ENCODE measurements at places on chromosomes 3 and 15.

- DNase-seq: no peak
Measured at GRCh38 chr3:161325059-161325458, 46.3 kb downstream of the SPTSSB start.

DNA sequence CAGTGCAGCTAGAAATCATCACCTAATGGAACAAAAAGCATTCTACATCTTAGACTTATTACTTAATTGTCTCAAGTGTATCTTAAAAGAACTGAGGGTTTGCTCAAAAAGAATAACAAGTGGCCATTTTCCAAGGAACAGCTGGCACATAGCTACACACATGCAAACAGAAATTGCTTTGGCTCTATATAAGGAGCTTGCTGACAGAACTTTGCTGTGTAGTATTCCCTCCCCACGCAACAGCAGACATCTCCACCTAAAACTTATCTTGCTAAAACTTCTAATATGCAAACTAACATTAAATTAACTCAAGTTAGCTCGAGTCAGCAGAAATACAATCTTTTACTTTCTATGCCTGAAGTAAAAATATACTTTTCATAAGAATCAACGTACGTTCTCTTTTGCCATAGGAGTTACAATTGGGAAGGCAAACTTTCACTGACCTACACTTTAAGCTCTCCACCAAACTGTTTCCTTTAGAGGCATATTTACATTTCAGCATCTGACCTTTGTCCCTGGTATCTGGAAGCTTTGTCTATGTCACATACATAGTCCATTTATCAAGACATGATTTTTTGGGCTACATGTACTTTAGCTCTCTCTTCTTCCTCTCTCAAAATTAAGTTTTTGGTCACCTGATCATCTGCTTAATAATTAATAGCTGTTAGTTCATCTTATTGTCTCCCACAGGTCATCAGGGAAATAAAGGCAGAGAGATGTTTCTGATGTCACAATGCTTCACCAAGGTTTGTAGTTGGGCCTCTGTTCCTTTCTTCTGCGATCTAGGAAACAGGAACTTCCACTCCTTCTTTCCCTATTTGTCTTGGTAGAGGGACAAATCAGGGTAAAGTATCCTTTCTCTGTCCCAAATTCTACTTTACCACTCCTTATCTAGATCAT, 163.4 kb upstream of the AGTR1 start:
- no peak for DNase-seq

DNA sequence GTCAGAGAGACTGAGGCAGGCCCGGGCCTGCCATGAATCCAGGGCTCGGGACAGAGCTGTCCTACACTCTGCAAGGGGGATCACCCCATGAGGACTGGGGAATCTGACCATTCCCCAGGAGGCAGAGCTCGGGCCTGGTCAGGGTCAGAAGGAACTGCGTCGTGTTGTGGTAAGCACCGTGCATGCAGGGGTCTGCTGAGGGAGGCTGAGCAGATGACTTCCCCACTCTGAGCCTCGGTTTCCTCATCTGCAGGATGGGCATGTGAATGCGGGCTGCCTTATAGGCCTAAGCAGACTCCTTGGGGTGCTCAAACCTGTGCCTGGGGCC, 61.6 kb upstream of the IQSEC1 start:
- no peak for DNase-seq

- no peak for DNase-seq
Measured at GRCh38 chr15:89820666-89821611, 6.3 kb upstream of the ANPEP start.

GRCh38 chr3:161349529-161350312, 21.6 kb downstream of the SPTSSB start:
- no peak for DNase-seq

DNA sequence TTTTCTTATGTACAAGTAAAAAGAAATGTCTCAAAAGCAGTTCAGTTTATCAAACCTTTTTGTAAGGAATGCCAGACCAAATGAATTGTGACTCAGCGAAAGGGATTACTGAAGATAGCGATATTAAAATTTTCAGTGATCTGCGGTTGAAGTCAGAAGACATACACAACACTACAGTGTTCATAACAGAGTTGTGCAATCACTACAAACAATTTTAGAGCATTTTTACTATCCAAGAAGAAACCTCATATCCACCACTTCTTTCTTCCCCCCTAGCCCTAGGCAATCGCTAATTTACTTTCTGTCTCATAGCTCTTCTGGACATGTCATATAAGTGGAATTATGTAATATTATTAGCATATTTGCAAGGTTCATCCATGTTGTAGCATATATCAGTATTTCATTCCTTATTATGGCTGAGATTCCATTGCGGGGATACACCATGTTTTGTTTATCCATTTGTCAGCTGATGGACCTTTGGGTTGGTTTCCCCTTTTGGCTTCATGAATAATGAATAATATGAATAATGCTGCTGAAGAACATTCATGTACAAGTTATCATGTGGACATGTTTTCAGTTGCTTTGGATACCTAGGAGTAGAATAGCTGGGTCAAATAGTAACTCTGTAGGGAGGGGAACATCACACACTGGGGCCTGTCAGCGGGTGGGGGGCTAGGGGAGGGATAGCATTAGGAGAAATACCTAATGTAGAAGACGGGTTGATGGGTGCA, 23.6 kb upstream of the ALPK3 start:
- DNase-seq: no peak

DNA sequence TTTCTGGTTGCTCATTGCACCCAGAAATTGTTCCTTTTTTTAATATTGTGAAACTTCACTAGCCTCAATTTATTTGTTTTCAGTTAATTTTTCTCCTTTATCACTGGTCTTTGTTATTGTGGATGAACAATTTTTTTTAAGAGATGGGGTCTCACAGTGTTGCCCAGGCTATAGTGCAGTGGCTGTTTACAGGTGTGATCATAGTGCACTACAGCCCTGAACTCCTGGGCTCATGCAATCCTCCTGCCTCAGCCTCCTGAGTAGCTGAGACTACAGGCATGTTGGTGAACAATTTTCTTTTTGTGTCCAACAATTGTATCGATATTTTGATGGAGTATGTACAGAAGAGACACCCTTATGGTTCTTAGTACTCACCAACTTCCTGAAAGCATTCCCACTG, 26.3 kb downstream of the BLM start:
- no peak for DNase-seq

GRCh38 chr3:46931631-46932331, 44.8 kb downstream of the CCDC12 start:
- no peak for DNase-seq

Data from progenitor cell of endocrine pancreas (in vitro differentiated cells).